Neural cell (in vitro differentiated cells): ENCODE measurements at places on chromosomes 6 and 20. TPM values are rescaled to one million over a fixed set of nuclear protein-coding genes. Genes with fewer than 3 reads are reported as not detected.

Gene EPPIN
- not detected in 2 replicates for polyA plus RNA-seq

Gene SALL4
- 1.1 and 1.4 TPM in 2 replicates for polyA plus RNA-seq

Gene ZNF341
- 1.2 and 2.6 TPM in 2 replicates for polyA plus RNA-seq

Gene VSTM2L
- polyA plus RNA-seq: 21.5 and 22.1 TPM in 2 replicates

Gene GPR6
- polyA plus RNA-seq: 1.4 and 7.3 TPM in 2 replicates

Gene FAM217A
- polyA plus RNA-seq: not detected in 2 replicates

Gene APOBEC2
- not detected in 2 replicates for polyA plus RNA-seq

Gene TTLL9
- polyA plus RNA-seq: 6.1 and 8.0 TPM in 2 replicates

Gene CLPSL1
- polyA plus RNA-seq: not detected in 2 replicates

Gene MARCKS
- 299 and 369 TPM in 2 replicates for polyA plus RNA-seq

Gene ME1
- polyA plus RNA-seq: 0.09 TPM in 1 of 2 replicates, not detected in the other

Gene BTN1A1
- polyA plus RNA-seq: not detected in 2 replicates

Gene GJA10
- polyA plus RNA-seq: not detected in 2 replicates

Gene LGSN
- polyA plus RNA-seq: not detected in 2 replicates

Gene ADGRF4
- polyA plus RNA-seq: not detected in 2 replicates

Gene RSPH9
- 0.88 and 1.8 TPM in 2 replicates for polyA plus RNA-seq

Gene KCNS1
- not detected in 2 replicates for polyA plus RNA-seq

Gene FRK
- polyA plus RNA-seq: not detected in 2 replicates

Gene CAGE1
- not detected in 2 replicates for polyA plus RNA-seq

Gene OR2J3
- polyA plus RNA-seq: not detected in 2 replicates

Gene MYB
- polyA plus RNA-seq: 2.9 and 4.0 TPM in 2 replicates

Gene GPX5
- not detected in 2 replicates for polyA plus RNA-seq

Gene MICB
- 0.14 TPM in 1 of 2 replicates, not detected in the other for polyA plus RNA-seq

Gene KIF13A
- 9.4 and 12.8 TPM in 2 replicates for polyA plus RNA-seq

Gene KIF6
- polyA plus RNA-seq: 0.06 and 2.1 TPM in 2 replicates

Gene TINAG
- 1.1 TPM in 1 of 2 replicates, not detected in the other for polyA plus RNA-seq

Gene MROH8
- 2.5 and 3.2 TPM in 2 replicates for polyA plus RNA-seq

Gene NCR2
- not detected in 2 replicates for polyA plus RNA-seq

Gene GCNT2
- polyA plus RNA-seq: 9.4 and 16.3 TPM in 2 replicates

Gene HLA-DMA
- 4.4 and 5.8 TPM in 2 replicates for polyA plus RNA-seq

Gene TFAP2A
- 0.78 TPM in 1 of 2 replicates, not detected in the other for polyA plus RNA-seq

Gene HMGCLL1
- 54.2 and 59.7 TPM in 2 replicates for polyA plus RNA-seq

Gene FOXF2
- not detected in 2 replicates for polyA plus RNA-seq

Gene MMP24
- polyA plus RNA-seq: 57.4 and 68.9 TPM in 2 replicates

Gene RPP21
- polyA plus RNA-seq: 109 and 116 TPM in 2 replicates

Gene SLC12A5
- 53.1 and 74.4 TPM in 2 replicates for polyA plus RNA-seq

Gene LYRM4
- 29.3 and 33.9 TPM in 2 replicates for polyA plus RNA-seq

Gene TNFRSF6B
- polyA plus RNA-seq: 9.4 TPM in 1 of 2 replicates, not detected in the other

Gene SIRPD
- polyA plus RNA-seq: not detected in 2 replicates

Gene FAM83C
- polyA plus RNA-seq: not detected in 2 replicates

Gene GLP1R
- 0.06 TPM in 1 of 2 replicates, not detected in the other for polyA plus RNA-seq

Gene FOXA2
- polyA plus RNA-seq: not detected in 2 replicates

Gene EYS
- 0.38 and 1.0 TPM in 2 replicates for polyA plus RNA-seq

Gene BPIFA1
- not detected in 2 replicates for polyA plus RNA-seq

Gene AFDN
- polyA plus RNA-seq: 193 and 207 TPM in 2 replicates

Gene USP49
- polyA plus RNA-seq: 23.5 and 24.2 TPM in 2 replicates

Gene C6orf132
- not detected in 2 replicates for polyA plus RNA-seq

Gene DDR1
- 196 and 250 TPM in 2 replicates for polyA plus RNA-seq

Gene ELOVL2
- polyA plus RNA-seq: 4.3 and 5.4 TPM in 2 replicates

Gene ZNF391
- polyA plus RNA-seq: 2.5 and 2.9 TPM in 2 replicates

Gene ZNF133
- 71.2 and 72.8 TPM in 2 replicates for polyA plus RNA-seq

Gene MACROD2
- polyA plus RNA-seq: 20.5 and 23.2 TPM in 2 replicates

Gene KCNB1
- 3.6 and 4.4 TPM in 2 replicates for polyA plus RNA-seq

Gene SLC25A27
- 31.1 and 44.5 TPM in 2 replicates for polyA plus RNA-seq

Gene LHFPL5
- 0.17 TPM in 1 of 2 replicates, not detected in the other for polyA plus RNA-seq

Gene UNC93A
- not detected in 2 replicates for polyA plus RNA-seq

Gene SLC26A8
- polyA plus RNA-seq: not detected in 2 replicates
